NCI-H1417 treated with DMSO at 0.1 percent for 48 hours (cell line): ENCODE measurements at places on chromosomes 3 and 15.

DNA sequence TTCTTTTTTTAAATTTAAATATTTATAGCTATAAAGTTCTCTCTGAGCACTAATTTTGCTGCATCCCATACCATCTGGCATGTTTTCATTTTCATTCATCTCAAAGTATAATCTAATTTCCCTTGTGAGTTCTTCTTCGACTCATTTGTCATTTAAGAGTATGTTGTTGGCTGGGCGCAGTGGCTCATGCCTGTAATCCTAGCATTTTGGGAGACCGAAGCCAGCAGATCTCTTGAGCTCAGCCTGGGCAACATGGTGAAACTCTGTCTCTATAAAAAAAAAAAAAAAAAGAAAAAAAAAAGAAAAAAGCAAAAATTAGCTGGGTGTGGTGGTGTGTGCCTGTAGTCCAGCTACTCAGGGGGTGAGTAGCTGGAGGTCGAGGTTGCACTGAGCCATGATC, 34.8 kb downstream of the MAP1A start:
- DNase-seq, result no peak

DNA sequence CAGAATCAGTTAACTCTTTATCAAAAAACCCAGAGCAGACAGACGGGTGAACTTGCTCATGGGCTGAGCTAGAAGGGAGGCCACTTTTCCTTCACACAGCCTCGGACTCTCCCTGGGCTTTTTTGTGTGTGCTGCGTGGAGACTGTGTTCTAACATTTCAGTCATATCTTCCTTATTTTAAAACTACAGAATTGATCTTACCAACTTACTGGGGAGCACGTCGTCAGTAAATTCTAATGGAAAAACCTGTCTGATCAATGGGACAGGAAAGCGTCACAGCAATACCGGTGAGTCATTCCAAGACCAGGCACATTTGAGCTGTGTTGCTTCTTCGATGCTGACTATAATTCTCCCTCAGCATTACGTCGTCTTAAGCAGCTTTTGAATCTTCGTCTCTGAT, 145.1 kb downstream of the LPP start:
- no peak for DNase-seq

DNA sequence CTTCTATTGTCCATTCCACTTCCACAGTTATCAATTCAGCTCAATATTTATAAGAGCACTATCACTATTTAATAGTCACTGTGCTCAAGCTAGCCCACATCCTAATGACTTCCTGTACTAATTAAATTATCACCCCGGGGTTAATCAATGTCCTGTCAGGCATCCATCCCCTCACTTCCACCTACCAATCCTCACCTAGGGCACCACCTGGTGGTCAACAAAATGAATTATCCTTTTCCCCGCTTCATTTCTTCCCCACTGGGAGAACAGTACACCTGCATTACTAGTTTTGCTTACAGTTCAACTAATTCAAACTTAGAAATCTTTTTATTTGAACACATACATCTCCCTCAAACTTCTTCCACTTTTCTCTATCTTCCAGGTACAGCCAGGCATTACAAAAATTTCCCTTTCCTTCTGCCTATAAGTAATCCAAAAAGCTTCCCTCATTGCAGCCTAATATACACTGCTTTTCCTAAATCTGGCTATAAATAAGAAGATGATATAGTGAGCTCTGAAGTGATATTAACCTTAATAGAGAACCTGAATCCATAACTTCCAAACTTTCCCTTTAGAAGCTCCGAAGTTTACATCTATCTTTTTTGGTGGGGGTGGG, 68.5 kb downstream of the TMCC1 start:
- DNase-seq, result no peak

DNA sequence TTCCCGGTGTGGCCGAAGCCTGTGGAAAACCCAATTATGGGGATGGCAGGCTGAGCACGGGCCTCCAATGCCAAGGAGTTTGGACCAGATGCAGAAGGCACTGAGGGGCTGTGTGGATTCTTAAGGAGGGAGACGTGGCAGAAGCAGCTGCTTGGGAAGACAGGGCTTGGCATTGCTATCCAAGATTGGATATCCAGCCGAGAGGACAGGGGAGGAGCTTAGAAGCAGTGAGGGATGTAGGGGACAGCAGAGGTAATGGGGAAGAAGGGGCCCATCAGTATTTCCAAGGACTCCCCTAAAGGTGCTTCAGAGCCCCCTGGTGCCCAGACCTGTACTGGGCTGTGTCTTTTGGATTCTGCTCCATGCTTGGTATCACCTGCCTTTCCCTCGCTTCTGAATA, 112.8 kb upstream of the TLE3 start:
- DNase-seq, result no peak

GRCh38 chr3:141881702-141882101, 5.3 kb downstream of the ATP1B3 start:
- DNase-seq, result no peak

- DNase-seq, result no peak
Measured at GRCh38 chr15:50166216-50166615, 15.8 kb upstream of the SLC27A2 start.

DNA sequence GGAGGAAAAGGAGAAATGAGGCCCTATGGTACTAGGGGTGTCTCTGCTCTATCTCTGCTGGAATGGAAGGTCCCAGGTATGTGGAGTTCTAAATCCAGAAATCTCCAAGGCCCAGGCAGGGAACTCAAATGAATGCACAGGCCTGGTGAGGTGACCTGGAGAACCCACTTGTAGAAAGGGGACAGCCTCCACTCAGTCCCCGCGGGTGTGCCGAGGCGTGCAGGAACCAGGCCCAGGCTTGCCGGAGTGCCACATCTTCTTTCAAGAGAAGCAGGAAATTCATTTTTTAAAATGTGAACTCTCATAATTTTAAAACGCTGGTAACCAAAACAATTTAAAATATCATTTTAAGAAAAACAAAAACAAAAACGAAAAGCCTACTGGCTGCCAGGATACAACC, 32.2 kb upstream of the ADCY5 start:
- no peak for DNase-seq

- DNase-seq, result no peak
Measured at GRCh38 chr3:108486941-108487340, 23.5 kb downstream of the MYH15 start.

- no peak for DNase-seq
Measured at GRCh38 chr3:33798113-33798417, 365 bp upstream of the PDCD6IP start.

- no peak for DNase-seq
Measured at GRCh38 chr3:197224034-197224444, 74.4 kb downstream of the DLG1 start.

- no peak for DNase-seq
Measured at GRCh38 chr3:77459926-77460325, 420.0 kb downstream of the ROBO2 start.

DNA sequence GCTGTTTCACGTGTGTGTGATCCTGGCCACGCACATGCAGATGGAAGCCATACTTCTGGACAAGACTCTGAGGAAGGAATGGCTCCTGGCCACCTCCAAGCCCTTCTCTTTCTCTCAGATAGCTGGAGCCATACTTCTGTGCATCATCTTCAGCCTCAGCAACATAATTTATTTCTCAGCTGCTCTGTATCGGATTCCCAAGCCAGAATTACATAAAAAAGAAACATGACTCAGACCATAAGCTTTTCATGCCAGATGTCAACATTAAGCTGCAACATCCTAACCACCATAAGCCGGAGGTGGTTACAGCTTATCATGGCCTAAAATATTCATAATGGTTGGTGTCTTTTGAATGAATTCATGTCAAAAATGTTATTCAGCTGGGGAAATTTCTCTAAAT, 10.6 kb upstream of the KIF23 start:
- no peak for DNase-seq

GRCh38 chr15:100334905-100335304, 6.9 kb downstream of the ADAMTS17 start:
- DNase-seq, result no peak

DNA sequence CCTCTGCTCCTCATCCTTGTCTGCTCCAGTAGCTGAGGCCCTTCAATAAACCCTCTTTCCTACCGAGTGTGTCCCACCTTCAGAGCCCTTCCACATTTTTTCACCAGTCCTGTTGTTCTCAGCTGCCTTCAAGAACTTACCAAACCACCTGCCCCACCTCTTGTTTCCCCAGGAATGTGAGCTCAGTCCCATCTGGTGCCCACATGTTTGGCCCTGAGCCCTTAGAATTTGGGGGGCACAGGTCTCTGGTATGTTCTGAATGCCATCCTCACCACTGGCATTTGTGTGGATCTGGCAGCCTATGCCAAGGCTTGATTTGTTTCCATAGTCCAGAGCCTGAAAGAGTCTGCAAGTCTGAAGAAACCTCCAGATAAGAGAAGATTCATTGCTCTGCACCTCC, 315.2 kb upstream of the PPP2R3A start:
- DNase-seq, result no peak

- no peak for DNase-seq
Measured at GRCh38 chr3:15523660-15524417, 2.3 kb upstream of the COLQ start.

- DNase-seq, result no peak
Measured at GRCh38 chr3:136584728-136585127, 167.4 kb downstream of the STAG1 start.

DNA sequence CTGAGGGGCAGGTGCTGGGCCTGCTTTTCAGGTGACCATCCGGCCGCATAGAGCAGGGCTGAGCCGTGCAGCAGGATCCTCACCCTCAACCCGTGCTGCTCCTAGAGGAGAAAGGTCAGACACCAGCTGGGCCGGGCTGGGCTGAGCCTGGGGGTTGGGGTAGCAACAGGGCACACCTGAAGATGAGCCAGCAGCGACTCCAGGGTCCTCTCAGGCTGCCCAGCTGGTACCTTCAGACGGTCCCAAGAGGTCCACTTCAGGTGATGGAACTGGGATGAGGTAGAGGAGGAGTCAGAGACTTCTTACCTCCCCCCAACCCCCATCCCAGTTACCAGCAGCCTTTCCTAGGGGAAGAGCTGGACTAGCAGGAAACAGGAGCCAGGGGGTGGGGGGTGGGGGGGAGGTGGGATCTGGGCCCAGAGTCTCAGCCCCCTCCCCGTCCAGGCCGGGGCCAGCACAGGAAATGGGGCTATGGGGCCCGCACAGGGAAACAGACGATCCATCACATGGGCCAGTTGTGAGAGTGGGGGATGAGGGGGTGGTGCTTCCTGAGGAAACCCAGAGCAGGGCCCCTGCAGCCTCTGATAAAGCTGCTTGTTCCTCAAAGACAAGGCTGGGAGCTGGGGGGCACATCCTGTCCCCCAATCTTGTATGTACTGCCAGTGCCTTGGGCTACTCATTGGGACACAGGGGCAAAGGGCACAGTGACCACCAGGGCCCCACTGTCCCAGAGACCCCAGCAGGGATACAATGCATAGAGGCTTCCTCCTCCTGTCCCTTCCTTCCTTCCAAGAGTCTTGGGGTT, 3.0 kb downstream of the INKA1 start:
- DNase-seq, result no peak

GRCh38 chr3:178270838-178271237, 265.4 kb upstream of the KCNMB2 start:
- DNase-seq, result no peak

DNA sequence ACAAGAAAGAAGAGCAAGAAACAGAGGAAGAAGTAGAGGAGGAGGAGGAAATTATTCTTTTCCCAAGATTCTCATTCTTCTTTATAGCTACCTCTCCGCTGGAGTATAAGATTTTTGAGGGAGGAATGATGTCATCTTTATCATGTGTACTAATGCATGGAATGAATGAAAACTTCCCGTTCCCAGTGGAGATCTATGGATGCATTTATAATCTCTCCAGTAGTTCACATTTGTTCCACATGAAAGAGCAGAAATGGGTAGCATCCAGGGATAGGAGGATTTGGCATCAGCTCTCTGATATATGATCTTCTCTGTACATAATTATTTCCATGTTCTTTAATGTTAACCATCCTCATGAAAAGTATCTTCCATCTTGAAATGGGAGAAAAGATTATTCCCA, 244.4 kb downstream of the ADAMTSL3 start:
- no peak for DNase-seq

GRCh38 chr3:87771337-87772192, 287.2 kb downstream of the CGGBP1 start:
- DNase-seq, result no peak

DNA sequence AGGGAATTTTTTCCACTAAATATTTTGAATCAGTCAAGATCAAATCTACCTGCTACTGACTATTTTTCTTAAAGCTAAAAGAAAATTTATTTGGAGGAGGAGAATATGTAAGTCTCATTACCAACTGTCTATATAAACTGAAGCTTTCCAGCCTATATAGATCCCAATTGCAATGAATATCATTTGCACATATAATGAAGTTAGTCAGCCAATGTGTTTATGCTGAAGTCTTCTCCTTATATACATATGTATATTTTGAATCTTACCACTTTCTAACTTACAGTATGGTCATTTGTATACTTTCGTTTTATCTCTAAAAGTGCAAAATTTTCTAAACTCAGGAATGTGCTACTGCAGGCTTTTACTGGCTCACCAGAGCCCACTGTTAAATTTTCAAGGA, 136.5 kb downstream of the SYNPR start:
- no peak for DNase-seq

DNA sequence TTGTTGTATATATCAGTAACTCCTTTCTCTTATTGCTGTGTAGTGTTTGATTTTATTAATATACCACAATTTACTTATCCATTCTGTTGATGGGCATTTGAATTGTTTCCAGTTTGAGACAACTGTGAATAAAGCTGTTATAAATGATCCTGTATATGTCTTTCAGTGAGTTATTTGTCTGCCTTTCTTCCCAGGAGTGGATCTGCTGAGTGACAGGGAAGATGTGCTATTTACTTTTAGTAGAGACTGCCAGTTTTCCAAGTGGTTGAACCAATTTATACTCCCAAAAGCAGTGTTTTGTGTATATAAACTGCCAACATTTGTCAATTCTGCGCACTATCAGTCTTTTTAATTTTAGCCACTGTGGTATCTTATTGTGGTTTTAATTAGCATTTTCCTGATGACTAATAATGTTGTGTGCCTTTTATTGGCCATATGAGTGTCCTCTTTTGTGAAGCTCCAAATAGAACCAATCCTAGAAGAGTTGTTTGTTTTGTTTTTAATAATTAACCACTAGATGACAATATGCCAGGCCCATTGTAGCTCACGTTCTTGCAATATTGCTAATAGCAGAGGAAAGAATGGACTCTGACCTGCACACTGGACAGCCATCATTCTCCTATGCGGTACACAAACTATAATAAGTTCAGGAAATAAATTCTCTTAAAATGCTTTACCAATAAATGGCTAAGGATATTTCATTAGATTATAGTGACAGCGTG, 25.3 kb downstream of the TRANK1 start:
- DNase-seq, result no peak

- no peak for DNase-seq
Measured at GRCh38 chr3:27591312-27592210, 107.4 kb upstream of the SLC4A7 start.

- no peak for DNase-seq
Measured at GRCh38 chr3:162211470-162211869, 714.9 kb downstream of the OTOL1 start.

DNA sequence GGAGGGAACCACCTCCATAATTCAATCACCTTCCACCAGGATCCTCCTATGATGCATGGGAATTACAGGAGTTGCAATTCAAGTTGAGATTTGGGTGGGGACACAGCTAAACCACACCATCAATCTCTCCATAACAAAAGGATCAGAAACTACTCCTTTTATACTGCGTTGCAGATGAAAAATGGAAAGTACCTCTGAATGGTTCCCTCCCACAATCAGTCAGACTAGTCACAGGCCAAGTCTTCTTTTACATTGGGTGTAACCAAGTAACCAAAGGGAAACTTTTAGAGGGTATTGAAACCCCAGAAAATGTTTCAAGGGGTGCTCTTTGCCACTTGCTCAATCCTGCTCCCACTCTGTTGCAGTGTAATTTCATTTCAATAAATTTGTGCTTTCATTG, 504.3 kb upstream of the CNTN3 start:
- no peak for DNase-seq
